Neural crest cell (in vitro differentiated cells): ENCODE measurements at places on chromosomes 7 and 10. TPM values are rescaled to one million over a fixed set of nuclear protein-coding genes. Genes with fewer than 3 reads are reported as not detected.
A peak's percentile ranks its signal among the peaks of the same experiment; 100 is the strongest.

Gene POU6F2
- 7.6 and 7.9 TPM in 2 replicates for total RNA-seq

DNA sequence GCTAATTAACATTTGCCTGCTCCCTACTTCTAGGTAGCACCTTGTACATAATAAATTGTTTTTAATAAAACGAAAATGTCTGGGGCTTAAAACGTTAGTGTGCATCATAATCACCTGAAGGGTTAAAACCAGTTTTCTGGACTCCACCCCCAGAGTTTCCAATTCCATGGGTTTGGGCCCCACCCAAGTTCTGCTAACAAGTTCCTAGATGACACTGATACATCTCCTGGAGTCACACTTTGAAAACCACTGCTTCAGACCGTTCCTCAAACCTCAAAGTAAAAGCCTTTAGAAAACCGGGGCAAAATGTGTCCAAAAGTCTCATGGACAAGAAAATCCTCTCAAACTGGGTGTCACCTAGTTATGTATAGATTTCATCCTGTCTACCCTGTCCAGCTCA lies 9.3 kb downstream of the OSBPL3 start:
- H3K27ac ChIP-seq, result peak overlapping the region; percentile 36
- H3K27me3 ChIP-seq, result no peaks in the 10 kb centered on the region
- DNase-seq, result no peak
- no peak overlapping the region for H3K4me3 ChIP-seq

DNA sequence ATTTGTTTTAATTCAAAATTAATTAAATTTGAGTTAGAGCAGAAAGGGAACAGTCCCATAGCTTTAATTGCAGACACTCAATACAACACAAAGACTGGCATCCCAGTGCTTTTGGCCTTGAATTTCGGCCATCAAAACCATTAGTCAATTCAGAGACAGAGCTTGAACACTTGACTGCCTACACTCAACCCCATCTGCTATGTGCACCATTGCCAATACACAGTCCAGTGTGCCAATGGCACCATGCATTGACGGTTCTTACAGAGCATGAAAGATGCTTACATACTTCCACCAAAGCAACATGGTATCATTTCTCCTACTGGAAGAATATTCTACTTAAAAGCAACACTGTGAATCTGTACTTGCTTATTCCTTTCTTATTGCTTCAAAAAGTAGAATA lies 43.6 kb upstream of the LRRTM3 start:
- H3K4me1 ChIP-seq, result no peaks in the 10 kb centered on the region
- no peaks in the 10 kb centered on the region for H3K36me3 ChIP-seq
- no peak for DNase-seq

DNA sequence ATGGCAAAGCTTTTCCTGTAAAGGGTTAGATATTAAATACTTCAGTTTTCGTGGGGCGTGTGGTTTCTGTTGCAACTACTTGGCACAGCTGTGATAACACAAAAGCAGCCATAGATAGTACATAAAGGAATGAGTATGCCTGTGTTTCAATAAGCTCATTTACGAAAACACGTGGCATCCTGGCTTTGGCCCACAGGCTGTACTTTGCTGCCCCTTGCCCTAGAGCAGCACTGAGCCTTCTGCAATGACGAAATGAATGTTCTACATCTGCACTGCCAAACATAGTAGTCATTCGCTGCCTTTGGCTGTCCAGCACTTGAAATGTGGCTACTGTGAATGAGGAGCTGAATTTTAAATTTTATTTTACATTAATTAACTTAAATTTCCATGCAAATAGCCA lies 376.2 kb upstream of the TPK1 start:
- H3K4me3 ChIP-seq, result peak overlapping the region; percentile 15
- H3K27me3 ChIP-seq, result no peaks in the 10 kb centered on the region
- peak; percentile 2 for DNase-seq
- peaks cover 4% of the 10 kb centered on the region for H3K4me1 ChIP-seq
- peaks cover 2% of the 10 kb centered on the region for H3K36me3 ChIP-seq

DNA sequence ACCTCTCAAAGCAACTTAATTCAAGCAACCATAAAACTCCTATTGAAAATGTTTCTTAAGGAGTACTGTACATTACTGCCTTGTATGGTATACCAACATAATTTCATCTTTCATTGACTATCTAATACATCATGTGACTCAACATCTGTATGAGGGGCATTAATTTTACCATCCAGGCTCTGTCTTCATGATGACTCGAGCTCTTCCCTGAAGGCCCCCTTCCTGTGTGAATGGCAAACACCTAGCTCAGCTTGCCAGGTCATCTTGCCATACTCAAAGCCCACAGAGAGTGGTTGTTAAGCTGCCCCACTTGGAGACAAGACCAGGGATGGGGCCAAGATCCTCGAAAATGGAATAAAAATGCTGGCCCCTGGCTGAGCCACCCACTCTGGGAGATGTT lies 82.4 kb downstream of the SGMS1 start:
- no peaks in the 10 kb centered on the region for H3K27me3 ChIP-seq
- DNase-seq, result no peak
- no peak overlapping the region for H3K4me3 ChIP-seq

DNA sequence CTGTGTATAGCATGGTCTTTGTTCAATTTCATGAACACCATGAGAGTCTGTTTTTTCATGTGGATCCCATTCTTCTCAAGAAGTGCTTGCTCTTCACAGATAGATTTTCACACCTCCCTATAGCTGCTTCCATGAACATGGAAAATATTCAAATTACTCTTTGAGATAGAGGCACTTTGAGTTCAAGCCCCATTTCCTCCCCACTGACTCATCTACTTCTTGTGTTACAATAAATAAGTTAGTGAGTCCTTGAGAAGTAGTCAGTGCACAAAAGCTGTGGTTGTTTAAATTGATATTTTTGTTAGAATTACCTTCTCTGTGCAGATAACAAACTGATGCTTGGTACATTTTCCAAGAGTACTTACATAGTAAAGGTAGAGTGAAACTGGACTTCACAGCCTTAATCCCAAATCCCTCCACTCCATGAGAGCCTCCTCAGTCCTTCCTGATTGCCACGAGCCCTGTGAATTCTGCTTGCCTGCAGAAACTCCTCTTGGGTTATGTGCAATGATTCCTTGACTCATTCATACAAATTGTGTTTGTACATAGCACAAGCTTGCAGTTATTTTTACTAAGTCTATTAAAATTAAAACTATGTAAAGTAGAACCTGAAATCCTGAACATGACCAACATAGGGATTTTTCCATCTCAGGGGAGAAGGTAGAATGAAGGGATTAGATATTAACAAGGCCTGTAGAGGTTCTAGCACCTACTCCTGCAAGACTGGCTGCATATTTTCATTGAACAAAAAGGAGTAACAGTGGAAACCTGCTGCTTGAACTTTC lies 496.2 kb downstream of the TNS3 start:
- peaks cover 5% of the 10 kb centered on the region for H3K4me1 ChIP-seq
- H3K36me3 ChIP-seq, result peaks cover 2% of the 10 kb centered on the region
- no peaks in the 10 kb centered on the region for H3K27me3 ChIP-seq
- H3K27ac ChIP-seq, result no peak overlapping the region

Gene SPDYE1
- total RNA-seq, result not detected in 2 replicates

DNA sequence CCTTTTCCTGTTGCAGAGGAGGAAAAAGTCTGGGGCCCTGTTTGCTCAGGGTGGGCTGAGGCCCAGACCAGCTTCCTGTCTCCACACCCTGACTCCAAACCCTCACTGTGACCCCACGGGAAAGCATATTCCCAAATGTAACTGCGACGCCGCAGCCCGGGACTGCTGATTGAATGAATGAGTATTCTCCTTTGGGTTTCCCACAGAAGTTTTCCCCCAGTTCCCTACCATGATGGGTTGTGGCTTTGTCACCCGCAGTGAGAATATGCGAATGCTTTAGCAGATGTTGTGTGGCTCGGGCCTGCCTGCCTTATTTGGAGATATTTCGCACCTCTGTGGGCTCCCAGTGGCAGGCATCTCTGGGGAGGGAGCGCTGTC lies 50.6 kb downstream of the MGMT start:
- no peaks in the 10 kb centered on the region for H3K27me3 ChIP-seq
- DNase-seq, result no peak
- no peaks in the 10 kb centered on the region for H3K4me1 ChIP-seq
- H3K27ac ChIP-seq, result no peak overlapping the region
- no peak overlapping the region for H3K4me3 ChIP-seq
- H3K36me3 ChIP-seq, result no peaks in the 10 kb centered on the region

Gene WASHC2C
- total RNA-seq, result 44.9 and 51.3 TPM in 2 replicates

Gene CALHM1
- total RNA-seq, result not detected in 2 replicates

GRCh38 chr7:21580073-21580521 lies 37.3 kb downstream of the DNAH11 start:
- H3K36me3 ChIP-seq, result peaks cover 5% of the 10 kb centered on the region
- no peak overlapping the region for H3K27ac ChIP-seq
- no peaks in the 10 kb centered on the region for H3K4me1 ChIP-seq
- DNase-seq, result no peak
- H3K4me3 ChIP-seq, result no peak overlapping the region

DNA sequence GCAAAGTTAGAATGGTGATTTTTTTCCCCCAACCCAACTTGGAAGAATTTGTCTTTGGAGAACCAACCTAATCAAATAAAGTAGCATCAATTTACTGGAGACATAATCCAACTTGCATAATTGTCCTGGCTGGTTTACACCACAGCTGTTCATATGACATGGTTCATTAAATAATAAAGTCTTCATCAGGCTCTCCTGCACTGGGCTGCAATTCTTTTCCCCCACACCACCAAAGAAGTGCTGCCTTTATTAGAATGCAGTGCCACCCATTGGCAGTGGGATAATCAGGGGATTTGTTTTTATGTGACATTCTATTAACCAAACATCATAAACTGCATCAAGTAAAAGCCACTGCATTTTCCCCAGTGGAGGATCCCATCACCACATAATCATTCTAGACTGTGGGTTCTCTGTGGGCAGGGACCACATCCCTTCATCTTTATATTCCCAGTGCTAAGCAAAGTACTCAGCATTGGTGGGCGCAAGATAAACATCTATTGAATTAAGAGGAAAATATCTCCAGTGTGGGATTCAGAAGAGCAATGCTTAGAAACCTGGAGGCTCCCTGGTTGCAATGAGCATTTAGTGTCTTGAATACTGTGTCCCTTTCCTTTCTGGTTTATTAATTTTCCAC lies 322.0 kb downstream of the KCNMA1 start:
- H3K27me3 ChIP-seq, result peaks cover 32% of the 10 kb centered on the region
- H3K27ac ChIP-seq, result no peak overlapping the region
- H3K36me3 ChIP-seq, result no peaks in the 10 kb centered on the region
- no peak overlapping the region for H3K4me3 ChIP-seq
- DNase-seq, result no peak

GRCh38 chr7:32117837-32118236 lies 47.6 kb upstream of the PDE1C start:
- no peaks in the 10 kb centered on the region for H3K36me3 ChIP-seq
- DNase-seq, result no peak
- H3K4me1 ChIP-seq, result no peaks in the 10 kb centered on the region

- peaks cover 9% of the 10 kb centered on the region for H3K4me1 ChIP-seq
- no peak for DNase-seq
- H3K4me3 ChIP-seq, result no peak overlapping the region
- no peak overlapping the region for H3K27ac ChIP-seq
- peaks cover 4% of the 10 kb centered on the region for H3K27me3 ChIP-seq
Observed at GRCh38 chr10:43594944-43595589, 11.2 kb upstream of the ZNF485 start.

Gene NKX2-3
- not detected in 2 replicates for total RNA-seq

- H3K27me3 ChIP-seq, result no peaks in the 10 kb centered on the region
- H3K27ac ChIP-seq, result no peak overlapping the region
- peaks cover 11% of the 10 kb centered on the region for H3K36me3 ChIP-seq
- peaks cover 8% of the 10 kb centered on the region for H3K4me1 ChIP-seq
Observed at GRCh38 chr10:122269059-122269687, 1.9 kb upstream of the BTBD16 start.

Gene NPC1L1
- total RNA-seq, result 0.12 and 0.18 TPM in 2 replicates

Gene LOXL4
- total RNA-seq, result 1.5 and 1.7 TPM in 2 replicates

DNA sequence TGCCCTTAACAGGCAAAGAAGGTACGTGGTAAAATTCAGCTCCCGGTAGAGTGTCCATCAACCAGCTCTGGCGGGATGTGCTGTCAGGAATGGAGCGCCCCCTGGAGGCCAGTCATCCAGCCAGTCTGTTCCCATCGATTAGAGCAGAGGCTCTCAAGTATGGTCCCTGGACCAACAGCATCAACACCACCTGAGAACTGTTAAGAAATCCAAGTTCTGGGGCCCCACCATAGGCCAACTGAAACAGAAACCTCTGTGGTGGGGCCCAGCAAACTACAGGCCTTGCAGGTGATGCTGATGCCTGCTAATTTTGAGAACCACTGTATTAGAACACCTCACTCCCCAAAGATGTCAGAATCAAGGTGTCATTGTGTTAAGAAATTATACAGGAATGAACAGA lies 109.2 kb downstream of the DPY19L1 start:
- no peaks in the 10 kb centered on the region for H3K4me1 ChIP-seq
- no peaks in the 10 kb centered on the region for H3K27me3 ChIP-seq
- H3K27ac ChIP-seq, result no peak overlapping the region
- H3K36me3 ChIP-seq, result peaks cover 14% of the 10 kb centered on the region
- H3K4me3 ChIP-seq, result no peak overlapping the region
- DNase-seq, result peak; percentile 56

- no peak overlapping the region for H3K27ac ChIP-seq
- DNase-seq, result no peak
- H3K36me3 ChIP-seq, result no peaks in the 10 kb centered on the region
Observed at GRCh38 chr7:119545118-119545517, 727.9 kb upstream of the KCND2 start.

DNA sequence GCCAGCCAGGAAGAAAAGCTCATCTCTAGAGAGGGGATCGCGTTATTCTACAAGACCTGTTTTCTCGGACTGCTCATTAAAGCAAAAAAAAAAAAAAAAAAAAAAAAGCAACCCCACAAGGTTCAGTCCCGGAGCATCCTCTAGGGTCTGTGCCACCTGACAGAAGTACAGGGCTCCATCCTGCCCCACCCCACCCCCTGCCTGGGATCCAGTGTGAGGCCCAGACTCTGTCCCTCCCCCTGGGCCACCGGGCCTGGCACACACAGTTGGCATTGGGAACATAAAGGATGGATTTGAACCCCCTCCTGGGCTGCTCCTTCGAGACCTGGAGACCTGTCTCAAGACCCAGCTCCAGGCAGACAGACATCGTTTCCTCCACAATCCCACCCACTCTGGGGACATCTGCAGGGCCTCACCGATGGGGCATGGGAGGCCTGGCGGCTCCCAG lies 688 bp downstream of the ORAI2 start:
- peaks cover 1% of the 10 kb centered on the region for H3K36me3 ChIP-seq
- H3K4me3 ChIP-seq, result peak overlapping the region; percentile 88
- peak overlapping the region; percentile 93 for H3K27ac ChIP-seq
- H3K27me3 ChIP-seq, result peaks cover 3% of the 10 kb centered on the region
- H3K4me1 ChIP-seq, result peaks cover 23% of the 10 kb centered on the region
